Effector CD4-positive, alpha-beta T cell (primary cell): ENCODE measurements at places on chromosomes 2 and 18.

DNA sequence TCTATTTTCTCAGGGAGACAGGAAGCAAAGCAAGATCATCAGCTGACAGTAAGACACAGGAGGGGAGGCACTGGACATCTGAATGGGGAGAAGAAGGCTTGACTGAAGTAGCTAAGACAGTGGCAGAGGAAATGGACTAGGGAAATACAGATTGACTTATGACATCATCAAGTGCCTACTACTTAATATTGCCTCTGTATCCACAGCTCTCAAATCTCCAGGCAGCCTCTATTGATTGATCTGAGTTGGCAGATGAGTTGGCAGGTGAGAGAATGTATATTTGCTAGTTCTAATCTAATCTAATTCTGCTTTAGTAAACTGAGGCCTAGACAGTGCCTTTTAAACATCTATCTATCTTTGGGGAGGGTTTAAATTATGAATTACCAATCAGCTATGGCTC, 242.1 kb downstream of the SLC8A1 start:
- no peak for DNase-seq

- DNase-seq, result no peak
Measured at GRCh38 chr2:105778080-105778607, 33.4 kb downstream of the NCK2 start.

DNA sequence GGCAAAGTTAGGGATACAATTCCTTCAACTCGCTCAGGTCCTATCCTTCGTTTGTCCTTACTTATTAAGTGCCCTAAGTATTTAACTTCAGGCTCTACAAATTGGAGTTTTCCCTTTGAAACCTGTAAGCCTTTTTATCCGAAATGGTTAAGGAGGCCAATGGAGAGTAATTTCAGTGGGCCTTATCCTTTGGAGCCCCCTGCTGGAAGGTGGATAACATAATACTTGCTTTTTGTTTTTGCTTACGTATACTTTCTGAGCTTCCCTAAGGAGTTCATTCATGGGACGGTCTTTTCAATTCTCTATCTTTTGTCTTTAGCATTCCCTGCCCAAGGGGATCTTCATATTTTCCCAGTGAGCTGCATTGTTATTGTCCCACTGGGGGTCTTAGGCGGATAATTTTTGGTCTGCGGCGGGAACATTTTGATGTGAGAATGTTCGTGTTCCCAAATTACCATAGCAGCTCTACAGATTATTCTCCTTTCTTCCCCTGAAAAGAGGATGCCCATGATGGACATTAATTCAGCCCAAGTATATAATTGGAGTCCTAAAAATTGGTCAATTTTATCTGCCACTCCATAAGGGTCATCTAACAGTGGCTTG, 34.4 kb upstream of the TRAPPC8 start:
- peak; percentile 20 for DNase-seq

GRCh38 chr2:232237464-232237863, 141.1 kb upstream of the ALPP start:
- no peak for DNase-seq

DNA sequence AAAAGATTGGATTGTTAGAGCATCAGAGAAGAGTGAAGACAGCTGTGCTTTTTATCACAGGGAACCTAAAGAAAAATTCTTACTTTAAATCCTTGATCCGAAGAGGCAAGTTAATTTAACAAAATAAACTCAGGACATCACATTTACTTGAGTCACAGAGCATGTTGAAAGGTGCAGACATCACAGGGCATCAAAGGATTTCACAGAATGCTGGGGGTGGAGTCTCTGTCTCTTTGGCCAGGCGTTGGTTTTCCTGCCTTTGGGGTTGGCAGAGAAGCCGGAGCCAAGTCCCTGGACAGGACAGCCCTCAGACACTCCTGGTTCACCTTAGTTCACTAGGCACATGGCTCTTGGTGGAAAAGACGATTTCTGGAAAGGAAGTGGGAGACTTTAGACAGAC, 56.3 kb downstream of the SH3RF3 start:
- DNase-seq, result no peak

GRCh38 chr2:190343089-190343535, 277 bp upstream of the INPP1 start:
- DNase-seq, result no peak

DNA sequence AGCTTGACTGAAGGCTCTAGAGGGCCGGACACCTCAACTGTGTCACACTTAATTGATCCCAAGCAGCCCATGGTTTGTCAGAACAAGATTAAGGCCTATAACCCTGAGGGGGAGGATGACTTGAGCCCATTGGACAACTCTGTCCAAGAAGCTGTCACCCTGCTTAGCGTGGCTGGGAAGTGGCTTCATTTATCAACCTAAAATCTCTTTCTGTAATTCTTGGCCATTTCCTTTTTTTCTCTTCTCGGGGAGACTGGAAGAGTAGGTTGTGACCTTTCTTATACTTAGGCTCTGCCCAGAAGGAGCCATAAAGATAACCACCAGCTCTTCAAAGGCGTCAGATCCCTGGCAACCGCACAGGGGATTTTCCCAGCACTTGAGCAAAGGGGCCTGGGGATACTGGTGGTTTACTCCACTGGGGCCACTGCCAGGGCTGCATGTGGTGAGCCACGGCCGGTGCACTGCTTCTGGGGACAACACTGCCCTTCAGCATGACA, 265.5 kb downstream of the CYRIA start:
- no peak for DNase-seq

- no peak for DNase-seq
Measured at GRCh38 chr2:108623616-108624015, 89.3 kb downstream of the LIMS1 start.

DNA sequence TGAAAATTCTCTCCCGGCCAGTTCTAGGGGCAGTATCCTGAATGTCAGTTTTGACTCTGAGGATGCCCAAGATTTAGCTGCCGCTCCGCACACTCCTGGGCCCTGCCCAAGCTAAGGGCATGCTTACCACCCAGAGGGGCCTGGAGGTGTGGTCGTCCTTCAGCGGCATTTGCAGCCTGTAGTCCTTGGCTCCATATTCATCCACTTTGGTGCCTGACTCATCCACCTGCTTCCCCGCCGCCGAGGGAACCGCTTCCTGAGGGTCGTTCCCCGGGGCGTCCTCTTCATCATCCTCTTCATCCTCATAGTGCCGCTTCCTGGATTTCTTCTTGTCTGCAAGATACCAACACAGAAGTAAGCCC, 577 bp downstream of the ERCC3 start:
- DNase-seq, result no peak

DNA sequence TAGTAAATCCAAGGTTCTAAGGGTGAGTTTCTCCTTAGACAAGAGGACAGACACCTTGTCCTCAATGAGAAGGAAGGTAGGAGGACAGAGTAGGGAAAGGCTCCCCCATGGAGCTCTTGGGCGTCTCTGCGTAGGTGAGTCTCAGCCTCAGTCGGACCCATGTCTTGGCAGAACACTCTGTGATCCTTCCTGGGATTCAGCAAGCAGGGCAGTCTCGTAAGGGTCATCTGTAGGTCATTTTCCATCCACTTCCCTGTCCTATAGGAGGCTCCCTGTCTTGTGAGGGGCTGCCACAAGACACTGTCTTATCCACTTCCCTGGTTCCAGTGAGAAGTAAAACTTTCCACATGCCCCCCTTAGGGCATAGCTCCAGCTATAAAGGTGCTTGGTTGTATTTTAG, 122.6 kb upstream of the TWIST2 start:
- DNase-seq, result no peak

DNA sequence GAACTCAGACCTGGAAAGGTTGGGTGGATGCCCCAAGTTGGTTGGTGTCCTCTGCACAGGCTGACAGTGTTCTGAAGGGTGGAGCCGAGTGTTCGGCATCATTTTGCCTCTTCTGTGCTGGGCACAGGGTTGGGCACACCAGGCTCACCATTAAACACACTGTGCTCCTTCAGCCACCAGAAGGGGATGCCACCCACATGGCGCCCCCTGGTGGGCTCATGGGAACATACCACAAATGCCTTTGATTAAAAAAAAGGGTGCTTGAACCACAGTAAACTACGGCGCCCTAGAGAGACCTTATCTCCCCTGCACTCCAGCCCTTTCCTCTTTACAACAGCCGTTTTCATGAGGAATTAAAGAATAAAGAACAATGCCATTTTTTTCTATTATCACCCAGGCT, 89.4 kb downstream of the CELF4 start:
- no peak for DNase-seq

DNA sequence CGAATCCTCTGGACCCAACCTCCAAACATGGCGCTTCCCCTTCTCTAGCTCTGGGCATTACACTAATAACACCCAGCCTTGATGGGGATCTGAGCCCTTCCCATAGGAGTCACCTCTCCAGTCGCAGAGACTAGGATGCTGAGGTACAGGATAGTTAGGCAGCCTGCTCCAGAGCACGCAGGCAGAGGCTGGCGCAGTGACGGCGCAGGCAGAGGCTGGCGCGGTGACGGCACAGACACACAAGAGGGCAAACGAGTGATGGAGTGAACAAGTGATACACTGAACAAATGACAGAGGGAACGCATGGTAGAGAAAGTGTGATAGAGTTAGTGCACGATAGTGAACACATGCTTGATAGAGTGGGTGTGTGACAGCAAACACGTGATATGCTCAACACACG, 518.5 kb downstream of the EIPR1 start:
- DNase-seq, result no peak

DNA sequence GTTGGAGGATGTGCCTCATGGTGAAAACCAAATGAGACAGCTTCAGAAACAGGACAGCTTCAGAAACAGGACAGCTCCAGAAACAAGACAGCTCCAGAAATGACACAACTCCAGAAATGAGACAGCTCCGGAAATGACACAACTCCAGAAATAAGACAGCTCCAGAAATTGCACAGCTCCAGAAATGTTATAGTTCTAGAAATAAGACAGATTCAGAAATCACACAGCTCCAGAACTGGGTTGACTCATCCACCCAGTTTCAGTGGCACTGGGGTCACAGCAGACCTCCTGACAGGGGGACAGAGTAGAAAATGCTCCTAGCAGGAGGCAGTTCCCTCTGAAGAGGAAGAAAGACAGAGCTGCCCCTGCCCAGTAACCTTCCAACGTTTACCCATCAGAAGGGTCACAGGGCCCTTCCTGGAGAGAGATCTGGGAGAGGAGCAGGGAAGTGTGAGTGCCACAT, 26.9 kb upstream of the COL6A3 start:
- DNase-seq, result no peak

DNA sequence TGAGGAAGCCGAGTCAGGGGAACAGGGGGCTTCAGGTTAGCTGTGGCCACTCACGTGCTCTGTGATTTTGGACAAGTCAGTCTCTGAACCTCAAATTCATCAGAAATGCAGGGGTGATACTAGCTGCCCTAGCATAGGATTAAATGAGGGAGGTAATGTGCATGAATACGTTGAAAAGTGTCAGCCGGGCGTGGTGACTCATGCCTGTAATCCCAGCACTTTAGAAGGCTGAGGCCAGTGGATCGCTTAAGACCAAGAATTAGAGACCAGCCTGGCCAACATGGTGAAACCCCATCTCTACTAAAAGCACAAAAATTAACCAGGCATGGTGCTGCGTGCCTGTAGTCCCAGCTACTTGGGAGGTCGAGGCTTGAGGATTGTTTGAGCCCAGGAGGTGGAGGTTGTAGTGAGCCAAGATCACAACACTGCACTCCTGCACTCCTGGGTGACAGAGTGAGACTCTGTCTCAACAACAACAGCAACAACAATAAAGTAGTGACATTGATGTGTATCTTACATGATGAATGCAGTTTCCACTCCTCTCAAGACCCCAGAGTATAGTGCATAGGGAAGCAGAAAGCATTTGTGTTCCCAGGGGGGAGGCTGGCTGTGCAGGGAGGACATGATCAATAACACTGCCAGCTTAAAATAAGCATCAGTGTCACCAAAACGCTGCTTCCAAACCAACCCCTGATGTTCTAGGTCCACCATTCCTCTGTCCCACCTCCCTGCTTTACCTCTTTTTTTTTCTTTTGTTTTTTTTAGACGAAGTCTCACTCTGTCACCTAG, 68.8 kb downstream of the HNRNPLL start:
- DNase-seq, result no peak

DNA sequence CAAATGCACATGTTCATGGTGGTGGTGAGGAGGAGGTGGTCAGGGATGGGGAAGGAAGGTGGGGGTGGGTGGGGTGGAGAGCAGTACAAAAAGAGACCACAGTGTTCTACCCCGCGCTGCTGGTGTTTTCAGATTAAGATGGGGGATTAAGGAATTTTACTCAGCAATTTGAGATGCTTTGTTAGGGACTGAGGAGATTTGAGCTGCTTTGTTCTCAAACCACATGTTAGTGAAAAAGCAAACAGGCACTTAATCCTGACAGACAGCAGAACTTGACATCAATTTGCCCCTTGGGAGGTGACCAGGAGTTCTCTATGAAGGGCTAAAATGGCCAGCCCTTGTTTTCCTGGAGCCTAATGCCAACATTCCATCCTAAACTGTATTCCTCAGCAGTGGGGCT, 244.5 kb downstream of the MEIS1 start:
- DNase-seq, result no peak

GRCh38 chr2:38685116-38685735, 19.3 kb downstream of the GALM start:
- DNase-seq, result no peak

- no peak for DNase-seq
Measured at GRCh38 chr2:113878743-113879142, 11.1 kb upstream of the ACTR3 start.

- DNase-seq, result no peak
Measured at GRCh38 chr2:241187918-241188234, 601 bp upstream of the ANO7 start.

- DNase-seq, result no peak
Measured at GRCh38 chr2:218805627-218806026, 23.7 kb downstream of the CYP27A1 start.

DNA sequence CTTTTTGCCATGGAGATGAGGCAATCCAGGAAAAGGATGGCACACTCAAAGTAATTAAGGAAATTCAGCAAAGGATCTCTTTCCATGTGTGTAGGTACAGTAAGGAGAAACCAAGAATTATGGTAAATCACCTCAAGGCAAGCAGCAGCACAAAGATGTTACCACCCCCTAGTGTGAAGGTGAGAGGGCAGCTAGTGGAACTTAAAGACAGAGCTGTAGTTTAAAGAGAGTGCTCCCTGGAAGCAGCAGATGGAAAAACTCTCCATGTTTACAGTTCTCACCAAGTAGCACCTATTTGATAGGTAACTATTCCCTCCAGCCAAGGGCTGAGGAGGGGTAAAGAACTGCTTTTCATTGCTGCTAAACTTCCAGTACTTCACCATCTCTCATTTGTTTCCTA, 860.4 kb upstream of the CRIM1 start:
- DNase-seq, result no peak

DNA sequence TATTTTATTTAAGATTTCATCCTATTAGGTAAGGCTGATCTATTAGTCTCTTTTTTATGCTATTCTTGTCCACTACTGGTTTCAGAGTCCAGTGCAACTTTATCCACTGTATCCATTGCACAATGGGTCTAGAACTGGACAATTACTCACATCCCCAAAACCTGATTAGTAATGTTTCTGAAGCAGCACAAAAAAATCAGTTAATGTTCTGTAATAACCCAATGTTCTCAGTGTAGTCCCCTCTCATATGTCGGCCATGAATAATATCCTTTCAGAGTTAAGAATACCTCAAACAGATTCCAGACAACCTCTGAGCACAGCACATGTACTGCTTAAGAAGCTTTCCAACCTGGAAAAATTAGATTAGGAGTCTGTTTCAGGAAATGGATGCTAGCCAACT, 29.7 kb downstream of the MGAT4A start:
- DNase-seq, result no peak
